AG04450 (cell line): ENCODE measurements at places on chromosomes 1 and 21. TPM values are rescaled to one million over a fixed set of nuclear protein-coding genes. Genes with fewer than 3 reads are reported as not detected.

MX2 gene
- polyA plus RNA-seq = 0.76 and 0.82 TPM in 2 replicates

SLC1A7 gene
- 0.05 and 0.11 TPM in 2 replicates for polyA plus RNA-seq

PKP1 gene
- polyA plus RNA-seq = 0.04 TPM in 2 replicates

PGM1 gene
- polyA plus RNA-seq = 25.0 and 32.5 TPM in 2 replicates

ARHGAP30 gene
- not detected in 2 replicates for polyA plus RNA-seq

TINAGL1 gene
- 0.32 and 0.36 TPM in 2 replicates for polyA plus RNA-seq

DNA sequence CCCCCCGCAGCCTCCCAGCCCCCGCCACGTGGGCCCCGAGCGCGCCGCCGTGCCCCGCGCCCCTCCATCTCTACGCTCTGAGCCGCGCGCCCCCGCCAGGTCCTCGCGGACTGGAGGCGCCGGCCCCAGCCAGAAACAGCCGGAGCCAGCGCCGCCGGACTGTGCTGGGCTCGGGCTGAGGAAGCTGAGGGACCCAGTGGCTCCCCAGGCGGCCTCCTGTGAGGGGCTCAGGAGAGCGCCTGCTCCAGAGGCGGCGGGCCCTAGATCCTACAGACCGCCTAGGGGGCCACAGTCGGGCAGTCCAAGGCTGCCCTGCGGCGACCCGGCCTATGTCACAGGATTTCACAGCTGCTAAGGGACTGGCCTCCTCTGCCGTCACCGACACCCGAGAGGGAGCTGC is 82.1 kb downstream of the NENF start:
- DNase-seq = no peak

- DNase-seq = no peak
These were observed 805 bp downstream of the ATG4C start for GRCh38 chr1:62784509-62785365.

DNA sequence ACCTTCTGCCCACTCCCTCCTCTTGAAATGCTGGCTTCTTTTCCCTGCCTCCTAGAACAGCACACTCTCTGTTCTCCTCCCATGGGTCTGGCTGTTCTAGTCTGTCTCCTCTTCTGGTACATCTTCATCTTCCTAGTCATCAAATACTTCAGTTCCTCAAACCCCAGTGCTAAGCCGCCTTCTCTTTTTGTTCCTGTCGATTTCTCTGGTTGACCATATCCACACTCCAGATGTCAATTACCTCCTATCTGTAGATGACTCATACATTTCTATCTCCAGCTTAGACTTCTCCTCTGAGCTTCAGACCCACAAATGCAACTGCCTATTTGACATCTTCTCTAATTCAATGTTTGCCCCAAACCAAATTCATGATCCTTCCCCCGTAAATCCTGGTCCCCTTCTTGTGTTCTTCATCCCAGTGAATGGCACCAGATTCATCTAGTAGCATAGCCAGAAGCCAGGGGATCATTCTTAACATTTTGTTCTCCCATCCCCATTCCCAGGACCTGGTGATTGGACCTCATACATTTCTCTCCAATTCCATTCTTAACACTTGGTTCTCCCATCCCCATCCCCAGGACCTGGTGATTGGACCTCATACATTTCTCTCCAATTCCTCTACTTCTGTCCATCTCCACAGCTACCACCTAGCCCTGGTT is 35.9 kb downstream of the USP24 start:
- DNase-seq = no peak

DNA sequence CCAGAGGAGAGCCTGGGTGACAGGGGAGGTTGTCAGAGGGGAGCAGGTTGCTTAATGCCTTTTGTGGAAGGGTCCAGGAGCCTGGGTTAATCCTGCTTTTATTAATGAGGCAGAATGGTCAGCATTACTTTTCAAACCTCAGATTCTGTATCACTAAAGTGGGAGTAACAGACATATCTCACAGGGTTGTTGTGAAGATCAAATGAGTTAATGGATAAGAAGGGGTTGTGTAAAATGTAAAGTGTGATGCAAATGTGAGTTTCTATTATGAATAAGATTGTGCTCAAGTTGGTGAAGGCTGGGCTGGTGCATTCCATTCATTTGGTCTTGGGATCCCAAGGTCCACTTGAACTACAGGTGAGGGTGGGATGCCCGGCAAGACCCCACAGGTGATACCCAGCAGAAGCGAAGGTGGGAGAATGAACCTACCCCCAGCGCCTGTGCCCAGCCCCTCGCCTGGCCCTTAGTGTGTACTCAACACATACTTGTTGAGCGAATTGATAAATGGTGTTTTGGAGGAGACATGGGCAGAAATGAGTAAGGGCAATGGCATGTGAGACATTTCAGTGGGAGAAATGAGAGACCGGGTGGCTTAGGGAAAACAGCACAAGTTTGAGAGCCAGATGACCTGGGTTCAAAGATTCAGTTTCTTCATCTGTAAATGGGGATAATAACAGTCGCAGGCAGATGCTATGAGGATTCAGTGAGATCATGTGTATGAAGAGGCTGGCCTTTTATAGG is 6.2 kb downstream of the SLC26A9 start:
- DNase-seq = no peak

DNA sequence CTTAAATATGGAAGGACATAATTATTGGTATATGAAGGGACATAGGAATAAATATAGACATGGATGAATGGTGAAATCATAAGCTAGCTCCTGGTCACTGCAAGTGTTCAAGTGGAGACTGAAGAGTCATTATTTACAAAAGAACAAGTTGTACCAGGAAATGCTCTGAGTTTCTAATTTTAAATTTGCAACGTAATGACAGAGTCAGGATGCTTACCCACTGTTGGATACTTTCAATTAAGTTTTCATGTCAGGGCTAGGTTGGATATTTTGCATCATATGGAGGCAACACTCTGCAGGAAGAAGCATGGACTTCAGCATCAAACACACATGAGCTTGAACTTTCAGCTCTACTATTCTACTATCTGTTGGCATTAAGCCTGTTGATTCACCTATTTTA is 499.6 kb upstream of the C1orf87 start:
- DNase-seq = no peak

- no peak for DNase-seq
These were observed 3.4 kb downstream of the ADGRB2 start for GRCh38 chr1:31760471-31761470.

GRCh38 chr1:227934476-227935313 is 13.0 kb downstream of the WNT9A start:
- DNase-seq = no peak

DNA sequence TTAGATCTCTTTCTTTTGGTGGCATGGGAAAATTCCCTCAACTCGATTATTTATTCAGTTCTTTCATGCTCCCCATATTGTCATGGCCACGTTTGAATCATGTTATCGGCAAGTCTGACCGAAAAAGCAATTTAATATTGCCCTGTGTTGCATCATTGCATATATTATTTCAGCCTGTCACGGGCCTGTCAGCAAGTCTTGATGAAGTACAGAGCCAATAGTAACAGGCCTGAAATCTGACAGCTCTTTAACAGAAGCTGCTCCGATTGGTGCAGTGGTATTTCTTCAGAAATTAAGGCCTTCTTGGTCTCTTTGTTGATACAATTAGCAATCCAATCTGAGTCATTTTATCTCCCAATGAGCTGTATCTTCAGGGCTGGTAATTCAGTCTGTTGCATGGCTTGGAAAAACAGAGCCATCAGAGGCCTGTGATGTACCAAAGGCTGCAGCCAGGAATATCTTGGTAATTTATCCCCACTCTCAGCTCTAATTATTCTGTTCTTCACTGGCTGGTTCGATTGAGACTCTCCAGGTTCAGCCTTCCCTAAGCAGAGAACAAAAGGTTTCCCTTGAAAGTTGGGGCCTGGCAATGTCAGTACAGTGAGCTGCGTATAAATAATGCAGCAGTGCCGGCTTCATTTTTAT is 149.5 kb downstream of the FGGY start:
- peak; percentile 34 for DNase-seq

DNA sequence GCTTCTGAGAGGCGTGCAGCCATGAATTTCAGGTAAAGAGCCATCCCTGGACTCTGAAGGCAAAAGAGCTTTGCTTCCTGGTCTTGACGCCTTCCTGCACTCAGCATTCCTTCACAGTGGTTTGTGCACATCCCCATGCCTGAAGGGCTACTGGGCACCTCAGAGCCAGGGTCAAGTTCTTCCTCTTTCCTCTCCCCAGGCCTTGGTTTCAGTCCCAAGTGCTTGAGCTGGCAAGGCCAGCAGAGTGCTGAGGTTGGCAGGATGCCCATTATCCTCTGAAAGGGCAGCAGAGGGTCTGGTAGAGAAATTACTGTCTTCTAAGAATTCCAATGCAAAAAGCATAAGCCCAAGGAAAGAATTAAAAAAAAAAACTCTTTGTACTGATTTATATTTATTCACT is 1064.9 kb downstream of the TTLL7 start:
- no peak for DNase-seq

DNA sequence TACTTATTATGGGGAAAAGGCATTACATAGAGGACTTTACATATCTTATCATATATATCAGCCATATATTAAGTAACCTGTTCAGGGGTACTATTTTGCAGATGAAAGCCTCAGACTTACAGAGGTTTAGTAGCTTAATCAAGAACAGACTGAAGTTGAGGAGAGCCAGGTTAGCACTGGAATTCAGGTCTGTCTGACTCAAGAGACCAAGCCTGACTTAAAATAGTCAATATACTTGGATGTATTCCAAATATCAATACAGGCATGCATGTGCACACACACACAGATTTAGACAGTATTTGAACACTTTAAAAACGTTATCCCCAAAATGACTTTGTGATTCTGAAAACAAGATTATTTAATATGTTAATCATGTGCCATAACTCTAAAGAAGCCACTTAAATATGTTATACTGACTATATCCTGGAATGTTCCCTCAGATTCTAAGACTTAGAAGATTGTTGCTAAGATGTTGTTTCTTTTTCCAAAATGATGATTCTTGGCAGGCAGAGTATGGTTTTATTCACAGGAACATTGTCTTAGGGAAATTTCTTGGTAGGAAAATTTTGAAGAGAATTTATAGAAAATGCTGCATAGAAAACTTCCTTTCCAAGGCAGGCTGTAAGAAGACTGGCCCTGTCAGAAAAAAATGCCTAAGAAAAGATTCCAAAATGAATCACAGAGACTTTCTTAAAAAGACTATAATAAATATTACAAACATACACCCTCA is 61.6 kb downstream of the ADAMTS1 start:
- DNase-seq = no peak

DNA sequence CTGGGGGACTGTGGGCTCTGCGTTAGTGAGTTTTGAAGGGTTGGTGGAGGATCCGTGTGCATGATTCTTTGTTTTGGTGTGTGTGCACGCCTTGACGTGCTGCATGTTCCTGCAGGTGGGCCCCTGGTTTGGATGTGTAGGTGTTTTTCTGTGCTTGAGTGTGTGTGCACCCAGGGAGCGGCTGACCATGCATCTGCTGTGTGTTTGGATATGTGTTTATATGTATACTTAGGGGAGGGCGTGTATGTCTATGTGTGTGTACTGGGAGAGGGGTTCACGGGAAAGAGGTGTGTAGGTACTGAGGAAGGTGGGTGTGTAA is 1.1 kb downstream of the VANGL2 start:
- no peak for DNase-seq

DNA sequence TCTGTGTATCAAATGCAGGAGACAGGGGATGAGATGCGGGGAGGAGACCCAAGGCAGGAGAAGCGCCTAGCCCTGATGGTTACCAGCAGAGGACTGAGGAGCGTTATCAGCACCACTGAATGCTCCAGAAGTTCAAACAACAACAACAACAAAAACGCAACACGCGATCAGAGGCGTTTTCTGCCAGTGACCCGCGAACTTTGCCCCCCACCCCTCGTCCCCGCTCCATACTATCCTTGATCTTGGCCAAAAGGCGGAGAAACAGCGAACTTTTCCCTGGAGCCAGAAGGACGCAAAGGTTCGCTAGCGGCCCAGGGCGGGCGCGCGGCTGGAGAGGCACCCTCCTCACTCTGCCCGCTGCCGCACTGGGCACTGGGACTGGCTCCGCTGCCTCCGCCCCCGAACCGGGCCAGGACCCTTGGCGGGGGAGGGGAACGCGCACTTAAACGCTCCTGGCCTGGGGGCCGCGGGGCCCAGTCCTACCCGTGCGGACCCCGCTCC is 699 bp downstream of the ECHDC2 start:
- DNase-seq = no peak

DNA sequence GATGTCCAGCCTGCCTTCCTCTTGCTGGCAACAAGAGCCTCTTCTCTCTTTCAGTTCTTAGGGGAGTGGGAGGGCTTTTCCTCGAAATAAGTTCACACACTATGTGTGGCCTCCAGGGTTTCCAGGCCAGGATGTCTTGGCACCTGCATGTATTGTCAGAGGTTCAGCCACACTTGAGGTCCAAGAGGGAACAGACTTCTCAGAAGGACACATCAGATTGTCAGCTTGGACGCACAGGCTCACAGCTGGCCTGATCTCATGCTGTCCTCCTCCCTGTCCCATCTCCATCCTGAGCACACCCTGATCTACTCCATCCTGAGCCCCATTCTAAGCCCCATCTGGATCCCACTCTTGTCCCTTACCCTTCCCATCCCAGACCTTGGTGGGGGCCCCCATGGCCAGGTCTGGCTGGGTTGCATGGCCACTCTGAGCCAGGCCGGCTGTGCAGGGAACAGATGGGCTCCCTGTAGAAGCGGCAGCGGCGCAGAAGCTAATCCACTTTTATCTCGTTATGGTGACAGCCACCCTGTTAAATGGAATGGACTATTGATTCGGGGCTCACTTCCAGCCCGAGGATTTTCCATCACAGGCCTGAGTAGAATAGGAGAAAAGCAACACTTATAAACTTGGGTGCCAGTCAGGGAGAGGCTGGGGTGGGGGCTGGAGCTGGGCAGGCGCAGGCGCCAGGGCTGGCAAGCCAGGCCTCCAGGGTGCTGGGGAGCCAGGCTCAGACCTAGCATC is 85.1 kb upstream of the CSF3R start:
- DNase-seq = no peak

- DNase-seq = no peak
These were observed 17.2 kb downstream of the CC2D1B start for GRCh38 chr1:52348704-52349300.

- no peak for DNase-seq
These were observed 17.1 kb upstream of the FMO4 start for GRCh38 chr1:171296897-171297296.

DNA sequence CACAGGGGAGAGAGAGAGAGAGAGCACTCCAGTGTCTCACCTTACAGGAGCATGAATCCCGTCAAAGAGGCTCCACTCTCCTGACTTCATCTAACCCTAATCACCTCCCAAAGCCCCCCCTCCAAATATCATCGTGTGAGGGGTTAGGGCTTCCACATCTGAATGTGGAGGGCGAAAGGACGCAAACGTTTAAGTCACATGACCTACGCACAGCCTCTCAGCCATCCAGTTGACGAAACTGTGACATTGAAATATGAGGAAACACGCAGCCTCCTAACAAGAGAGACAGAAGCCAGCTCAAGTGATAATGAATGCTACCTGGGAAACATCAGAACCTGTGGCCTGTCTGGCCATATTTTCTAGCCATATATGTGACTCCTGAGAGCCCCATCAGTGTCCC is 63.7 kb downstream of the MATN1 start:
- no peak for DNase-seq

DNA sequence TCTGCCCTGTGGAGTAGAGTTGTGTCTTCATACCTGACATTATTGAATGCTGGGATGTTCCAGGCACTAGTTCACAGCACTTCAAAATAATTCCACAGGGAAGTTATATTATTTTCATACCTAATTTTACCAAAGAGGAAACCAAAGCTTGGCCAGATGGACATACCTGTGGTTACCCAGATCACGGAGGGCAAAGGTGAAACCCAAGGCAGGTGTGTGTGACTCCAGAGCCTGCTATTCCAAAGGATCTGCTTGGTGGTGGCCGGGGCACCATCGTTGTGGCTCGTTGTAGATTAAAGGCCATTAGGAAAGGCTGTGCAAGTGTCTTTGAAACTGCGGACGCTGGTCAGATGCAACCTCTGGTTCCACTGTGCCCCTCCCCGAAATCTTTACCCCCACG is 108.6 kb downstream of the ZBTB18 start:
- DNase-seq = no peak

- DNase-seq = no peak
These were observed 86.2 kb downstream of the DTL start for GRCh38 chr1:212121779-212122178.
